Fibroblast of the conjunctiva (primary cell): ENCODE measurements at places on chromosomes 16 and 17.

DNA sequence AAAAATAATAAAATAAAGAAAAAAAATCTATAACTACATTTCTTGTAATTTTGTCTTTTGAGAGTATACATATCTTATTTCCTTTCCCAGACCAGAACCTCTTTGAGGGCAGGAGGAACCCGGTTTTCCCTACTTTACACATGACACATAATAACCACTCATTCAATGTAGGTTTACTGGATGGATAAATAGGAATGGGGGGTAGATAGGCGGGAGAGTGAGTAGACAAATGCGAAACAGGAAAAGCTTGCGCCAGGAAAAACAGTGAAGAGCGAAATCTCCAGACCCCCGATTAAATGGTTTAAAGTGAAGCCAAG, 515 bp upstream of the GOSR2 start:
- DNase-seq = no peak

- DNase-seq = no peak
Measured at GRCh38 chr17:32917842-32918241, 10.1 kb upstream of the TMEM98 start.

- DNase-seq = no peak
Measured at GRCh38 chr17:77592106-77592865, 366.2 kb upstream of the TNRC6C start.

DNA sequence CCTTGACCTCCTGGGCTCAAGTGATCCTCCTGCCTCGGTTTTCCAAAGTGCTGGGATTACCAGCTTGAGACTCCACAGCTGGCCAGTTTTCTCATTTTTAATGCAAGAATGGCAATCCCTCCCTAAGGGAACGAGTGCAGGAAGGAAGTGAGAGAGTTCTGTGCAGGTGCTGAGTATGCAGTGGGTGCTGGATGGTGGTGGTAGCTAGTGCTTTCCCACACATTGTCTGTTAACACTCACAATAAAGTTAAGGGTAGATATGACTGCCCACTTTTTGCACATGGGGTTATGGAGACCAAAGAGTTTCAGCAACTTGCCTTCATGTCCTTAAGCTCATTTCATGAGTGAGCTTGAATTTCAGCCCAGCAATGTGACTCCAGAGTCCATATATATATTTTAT, 18.5 kb downstream of the RGS9 start:
- DNase-seq = no peak

DNA sequence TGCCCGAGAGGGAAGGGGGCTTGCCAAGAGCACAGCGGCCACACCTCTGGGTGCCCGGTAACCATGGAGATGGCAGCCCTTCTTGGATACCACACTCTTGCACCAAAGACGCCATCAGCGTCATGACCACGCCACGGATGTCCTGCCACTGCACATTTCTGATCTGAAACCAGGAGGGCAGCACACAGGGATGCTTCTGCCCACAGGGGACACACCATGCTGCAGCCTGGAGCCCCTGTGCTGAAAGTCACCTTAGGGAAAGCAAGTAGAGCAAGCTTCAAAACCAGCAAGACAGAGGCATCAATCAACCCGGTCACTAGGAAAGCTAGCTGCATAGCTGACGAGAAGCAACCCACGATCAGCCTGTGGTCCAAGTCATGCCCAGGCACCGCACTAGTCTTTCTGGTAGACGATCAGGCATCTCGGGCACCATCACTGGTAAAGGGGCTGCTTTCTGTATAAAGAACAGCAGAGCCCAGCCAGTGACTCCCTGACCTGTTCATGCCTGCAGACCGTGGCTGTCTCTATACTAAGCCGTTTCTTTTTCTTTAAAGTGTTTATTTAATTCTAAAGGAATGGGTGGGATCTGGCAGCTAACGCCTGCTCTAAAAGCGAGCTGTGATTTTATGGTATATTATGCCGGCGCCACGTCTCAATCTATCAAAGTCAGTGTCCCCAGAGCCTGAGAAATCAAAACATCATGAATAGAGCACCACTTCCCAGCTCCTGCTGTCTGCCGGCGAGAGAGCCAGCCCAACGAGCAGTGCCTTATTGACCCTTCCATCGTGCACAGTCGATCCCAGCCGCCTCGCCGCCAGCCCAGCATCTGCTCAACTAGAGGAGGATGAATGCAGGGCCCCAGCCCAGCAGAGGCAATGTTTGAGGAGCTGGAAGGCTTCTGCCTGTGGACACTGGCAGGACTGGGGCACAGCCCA, 244.7 kb downstream of the RBFOX3 start:
- DNase-seq = no peak

GRCh38 chr17:79038545-79039135, 14.7 kb downstream of the C1QTNF1 start:
- DNase-seq = peak; percentile 72

GRCh38 chr17:65283704-65284103, 146.5 kb downstream of the RGS9 start:
- DNase-seq = no peak

DNA sequence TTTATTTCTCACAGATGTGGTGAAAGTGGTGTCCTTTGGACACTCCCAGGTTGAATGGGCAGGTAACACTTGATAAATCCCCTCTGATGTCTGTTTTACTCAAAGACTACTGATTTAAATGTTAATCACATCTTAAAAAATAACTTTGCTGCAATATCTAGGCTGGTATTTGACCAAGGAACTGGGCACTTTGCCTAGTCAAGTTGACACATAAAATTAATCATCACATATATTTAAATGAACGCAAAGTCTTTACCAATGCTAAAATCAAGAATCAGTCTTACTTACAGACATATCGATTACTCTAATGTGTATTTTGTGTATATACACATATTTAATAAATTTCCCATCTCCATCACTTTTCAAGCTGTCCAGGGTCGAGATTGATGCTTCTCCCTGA, 7.0 kb downstream of the MT2A start:
- no peak for DNase-seq

DNA sequence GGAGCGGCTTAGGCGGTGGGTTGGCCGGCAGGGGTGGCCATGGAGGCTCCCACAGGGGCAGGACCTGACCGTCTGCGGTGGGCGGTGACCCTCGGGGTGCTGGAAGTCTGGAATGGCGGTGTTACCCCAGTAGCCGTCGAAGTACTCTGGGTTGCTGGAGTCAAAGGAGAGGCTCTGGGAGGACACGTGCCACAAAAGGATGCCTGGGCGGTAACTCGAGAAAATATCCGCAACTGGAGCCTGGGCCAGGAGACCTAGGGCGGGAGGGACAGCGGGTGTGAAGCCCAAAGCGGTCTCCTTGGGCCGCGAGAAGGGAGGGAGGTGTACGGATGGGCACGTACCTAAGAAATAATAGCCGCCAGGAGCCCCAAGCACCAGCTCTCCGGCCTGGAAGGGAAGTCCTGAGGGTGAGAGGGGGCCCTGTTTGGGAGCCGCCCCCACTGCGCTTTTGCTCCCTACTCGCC, 4.6 kb downstream of the ITGA2B start:
- DNase-seq = no peak

GRCh38 chr16:9318764-9319163, 227.3 kb downstream of the HAPSTR1 start:
- no peak for DNase-seq

- no peak for DNase-seq
Measured at GRCh38 chr17:81102869-81103268, 62.4 kb upstream of the PVALEF start.

DNA sequence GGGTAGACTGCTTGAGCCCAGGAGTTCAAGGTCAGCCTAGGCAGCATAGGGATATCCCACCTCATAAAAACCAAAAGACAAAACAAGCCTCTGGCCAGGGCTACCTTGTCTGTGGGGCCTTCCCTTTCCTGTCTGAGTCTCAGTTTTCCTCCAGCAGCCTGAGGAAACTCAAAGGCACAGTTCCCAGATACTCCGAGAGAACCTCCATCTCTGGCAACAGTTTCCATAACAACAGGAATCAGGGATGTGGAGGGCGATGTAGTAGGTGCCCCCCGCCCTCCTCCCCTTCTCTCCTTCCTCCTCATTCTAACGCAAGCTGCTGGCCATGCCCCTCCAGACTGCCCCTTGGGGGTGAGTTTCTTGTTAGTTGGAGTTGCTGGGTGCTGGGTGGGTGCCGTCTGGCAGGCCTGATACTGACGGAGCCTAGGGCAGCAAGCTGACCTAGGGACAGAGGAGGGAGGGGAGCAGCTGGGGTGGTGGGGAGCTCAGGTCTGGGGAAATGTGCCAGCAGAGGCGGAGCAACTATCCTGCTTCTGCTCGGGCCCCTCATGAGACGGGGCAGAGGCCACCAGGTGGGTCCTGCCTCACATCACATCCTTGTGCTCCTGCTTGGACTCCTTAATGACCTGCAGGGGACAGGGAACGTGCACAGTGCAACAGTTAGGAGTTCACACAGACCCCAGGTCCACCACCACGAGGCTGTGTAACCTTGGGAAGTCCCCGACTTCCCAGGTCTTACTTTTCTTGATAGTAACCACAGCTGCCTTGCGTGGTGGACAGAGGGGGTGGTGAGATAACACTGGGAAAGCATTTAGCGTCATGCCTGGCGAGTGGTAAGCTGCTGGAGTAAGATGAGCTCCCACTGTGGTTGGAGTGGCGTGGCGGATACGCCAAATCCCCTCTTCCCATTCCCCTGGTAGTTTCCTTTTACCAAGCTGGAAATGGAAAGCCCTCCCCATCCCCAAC, 7.8 kb upstream of the EFTUD2 start:
- no peak for DNase-seq

GRCh38 chr17:14843086-14843795, 421.9 kb downstream of the PMP22 start:
- DNase-seq = no peak

DNA sequence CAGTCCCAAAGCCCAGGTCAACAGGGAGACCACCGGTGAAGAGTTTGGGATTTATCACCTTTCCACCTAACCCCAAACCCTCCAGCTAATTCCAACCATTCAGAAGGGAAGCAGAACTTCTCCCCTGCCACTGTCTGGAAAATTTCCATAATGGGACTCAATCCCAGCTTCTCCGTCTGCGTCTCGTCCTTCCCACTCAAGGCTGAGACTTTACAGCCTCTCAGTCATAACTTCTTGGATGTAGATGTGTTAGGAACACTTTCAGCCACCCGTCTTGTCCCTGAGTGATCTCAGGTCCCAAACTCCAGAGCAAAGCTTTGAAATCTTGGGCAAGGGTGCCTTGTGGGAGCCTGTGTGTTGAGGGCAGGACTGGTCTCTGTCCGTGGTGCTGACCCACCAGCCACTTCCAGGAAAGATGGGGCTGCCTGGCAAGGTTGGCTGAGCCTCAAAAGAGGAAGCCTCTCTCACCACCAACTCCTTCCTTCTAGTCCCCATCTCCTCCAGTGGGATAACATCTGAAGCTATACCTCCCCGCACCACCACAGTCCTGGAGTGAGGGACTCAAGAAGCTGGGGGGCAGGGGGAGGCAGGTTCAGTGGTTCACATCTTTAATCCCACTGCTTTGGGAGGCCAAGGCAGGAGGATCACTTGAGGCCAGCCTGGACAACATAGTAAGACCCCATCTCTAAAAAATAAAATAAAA, 9.3 kb downstream of the GAS2L2 start:
- DNase-seq = peak; percentile 13

DNA sequence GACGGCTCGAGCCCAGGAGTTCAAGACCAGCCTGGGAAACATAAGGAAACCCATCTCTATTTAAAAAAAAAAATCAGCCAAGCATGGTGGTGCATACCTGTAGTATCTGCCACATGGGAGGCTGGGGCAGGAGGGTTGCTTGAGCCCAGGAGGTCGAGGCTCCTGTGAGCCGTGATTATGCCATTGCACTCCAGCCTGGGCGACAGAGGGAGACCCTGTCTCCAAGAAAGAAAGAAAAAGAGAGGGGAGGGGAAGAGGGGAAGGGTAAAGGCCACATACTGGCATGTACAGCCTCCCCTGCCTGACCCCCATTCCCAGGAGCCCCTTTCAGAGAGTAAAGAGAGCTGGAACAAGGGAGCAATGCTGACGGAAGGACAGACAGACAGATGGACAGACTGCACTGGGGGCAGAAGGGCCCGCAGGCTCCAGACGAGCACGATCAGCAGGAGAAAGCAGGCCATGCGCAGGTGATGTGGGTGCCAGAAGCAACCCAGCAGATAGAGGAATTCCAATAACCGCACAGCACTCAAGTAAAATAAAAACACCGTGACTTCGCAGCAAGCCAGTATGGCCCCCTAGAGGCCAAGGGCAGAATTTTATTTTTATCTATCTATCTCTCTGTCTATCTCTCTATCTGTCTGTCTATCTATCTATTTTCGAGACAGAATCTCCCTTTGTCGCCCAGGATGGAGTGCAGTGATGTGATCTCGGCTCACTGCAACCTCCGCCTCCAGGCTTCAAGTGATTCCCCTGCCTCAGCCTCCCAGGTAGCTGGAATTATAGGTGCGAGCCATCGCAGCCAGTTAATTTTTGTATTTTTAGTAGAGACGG, 27.1 kb upstream of the SNN start:
- peak; percentile 73 for DNase-seq

GRCh38 chr16:30541502-30542329, 7.1 kb upstream of the ZNF747 start:
- no peak for DNase-seq

GRCh38 chr17:57662644-57663308, 82.3 kb downstream of the CCDC182 start:
- peak; percentile 98 for DNase-seq

DNA sequence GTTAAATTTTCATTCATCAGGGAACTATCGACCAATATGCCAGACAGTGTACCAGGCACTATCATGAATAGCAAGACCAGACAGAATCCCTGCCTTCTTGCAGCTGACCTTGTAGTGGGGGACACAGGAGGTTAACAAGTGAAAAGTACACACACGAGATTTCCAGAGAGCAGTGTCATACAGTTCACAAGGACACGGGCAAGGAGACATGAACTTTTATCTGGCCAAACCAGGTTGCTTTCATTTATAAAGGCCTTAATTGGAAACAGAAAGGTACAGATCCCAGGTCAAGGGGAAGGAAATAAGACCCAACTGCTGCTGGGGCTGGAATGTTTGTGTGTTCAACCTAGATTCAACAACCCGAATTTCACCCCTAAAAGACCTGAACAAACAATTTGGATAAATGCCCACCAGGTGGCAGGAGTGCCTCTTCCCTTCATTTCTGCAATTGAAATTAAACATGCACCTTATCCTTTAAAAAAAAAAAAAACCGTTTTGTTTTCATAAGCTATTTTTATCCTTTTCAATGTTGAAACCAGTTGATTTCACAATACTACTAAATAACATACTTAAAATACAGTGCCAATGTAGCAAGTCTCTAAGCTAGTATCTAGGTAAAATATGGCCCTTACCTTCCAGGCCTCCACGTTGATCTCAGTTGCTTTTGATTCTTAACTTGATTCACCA, 65.9 kb downstream of the EMP2 start:
- peak; percentile 61 for DNase-seq

- DNase-seq = no peak
Measured at GRCh38 chr16:87897521-87898505, 28.5 kb upstream of the SLC7A5 start.
